Activated CD4-positive, CD25-positive, alpha-beta regulatory T cell treated with anti-CD3 and anti-CD28 coated beads, Interleukin-2, amount 50 U/mL, for 72 hours (primary cell): ENCODE measurements at places on chromosomes 16 and 17.

DNA sequence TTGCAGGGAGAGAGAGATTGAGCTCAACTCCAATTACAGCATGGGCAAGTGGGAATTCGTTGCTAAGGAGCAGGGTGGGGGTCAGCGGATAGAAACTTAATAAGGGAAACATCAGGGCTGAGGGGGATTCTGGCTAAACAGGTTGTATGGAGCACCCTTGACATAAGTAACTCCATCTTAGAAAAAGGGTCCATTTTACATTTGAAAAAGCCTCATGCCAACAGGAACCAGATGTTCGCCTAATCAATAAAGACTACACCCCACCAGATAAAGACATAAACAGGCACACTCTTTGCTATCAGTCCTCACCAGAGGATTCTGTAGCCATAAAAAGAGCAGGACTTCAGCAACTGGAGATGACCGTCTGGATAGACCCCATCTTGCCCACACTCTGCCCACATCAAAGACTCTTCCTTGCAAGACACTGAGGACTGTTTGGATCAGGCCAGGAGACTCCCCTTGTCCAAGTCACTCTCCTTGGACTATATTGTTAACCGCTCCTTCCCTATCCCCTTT is 1.6 kb upstream of the LRRC75A start:
- DNase-seq: no peak

GRCh38 chr16:20789130-20789529 is 17.1 kb downstream of the ERI2 start:
- DNase-seq: no peak

GRCh38 chr16:74949309-74949708 is 35.6 kb downstream of the WDR59 start:
- no peak for DNase-seq

GRCh38 chr17:33651686-33652085 is 358.6 kb upstream of the ASIC2 start:
- DNase-seq: no peak

GRCh38 chr17:62701706-62702085 is 74.2 kb downstream of the MRC2 start:
- no peak for DNase-seq

DNA sequence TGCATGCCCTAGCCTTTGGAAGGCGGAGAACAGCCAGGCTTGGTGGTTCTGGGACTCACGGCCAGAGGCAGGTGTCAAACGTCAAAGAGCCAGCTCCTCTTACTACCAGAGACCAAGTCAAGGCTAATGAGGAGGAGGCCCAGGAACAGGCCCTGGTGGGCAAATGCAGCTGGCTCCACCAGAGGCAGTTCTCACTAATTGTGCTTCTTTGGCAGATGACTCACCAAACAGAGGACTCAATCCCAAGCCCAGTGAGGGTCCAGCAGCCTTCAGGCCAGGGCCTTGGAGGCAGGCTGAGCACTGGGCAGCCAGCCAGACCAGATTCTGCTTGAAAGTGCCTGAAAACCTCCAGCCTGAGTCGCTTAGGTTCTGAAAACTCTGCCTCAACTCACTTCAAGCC is 336.5 kb upstream of the CDH5 start:
- DNase-seq: no peak

DNA sequence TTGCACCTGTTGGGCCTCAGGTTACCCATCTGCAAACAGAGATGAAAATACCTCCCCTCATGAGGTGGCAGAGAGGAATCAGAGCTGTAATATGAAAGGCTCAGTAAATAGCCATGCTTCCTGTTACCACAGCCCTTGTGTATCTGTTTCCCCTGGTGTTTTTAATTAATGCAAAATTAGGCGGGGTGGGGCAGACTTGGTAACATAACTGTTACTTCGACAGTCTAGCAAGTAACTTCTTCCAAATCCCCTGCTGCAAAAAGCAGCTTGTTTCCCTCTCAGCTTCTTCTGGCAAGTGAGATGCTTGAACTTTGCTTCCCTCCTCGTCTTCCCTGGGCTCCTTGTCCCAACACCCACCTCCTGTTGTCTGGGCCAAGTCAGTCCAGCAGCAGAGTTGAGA is 381.5 kb downstream of the CPPED1 start:
- no peak for DNase-seq

DNA sequence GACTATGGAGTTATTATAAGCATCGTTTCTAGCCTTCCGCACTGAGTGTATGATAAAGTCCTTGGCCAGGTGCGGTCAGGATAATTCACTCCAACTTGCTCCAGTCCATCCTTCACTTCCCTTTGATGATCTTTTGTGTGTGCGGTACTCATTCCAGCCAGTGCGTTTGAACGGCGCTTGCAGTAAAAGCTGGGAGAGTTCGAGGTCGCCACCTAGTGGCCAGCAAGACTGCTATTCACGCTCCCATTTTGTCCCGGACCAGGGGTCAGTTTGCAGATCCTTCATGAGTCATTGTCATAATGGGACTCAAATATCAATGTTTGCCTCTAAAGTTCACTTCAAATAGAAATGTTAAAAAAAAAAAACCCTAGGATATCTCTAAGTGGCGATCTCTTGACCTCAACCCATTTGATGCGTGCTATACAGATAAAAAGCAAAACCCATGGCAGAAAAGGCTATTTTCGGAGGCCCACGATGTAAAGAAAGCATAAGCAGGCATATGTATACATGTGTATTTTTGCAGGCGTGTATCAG is 417.1 kb downstream of the TMEM114 start:
- DNase-seq: no peak

DNA sequence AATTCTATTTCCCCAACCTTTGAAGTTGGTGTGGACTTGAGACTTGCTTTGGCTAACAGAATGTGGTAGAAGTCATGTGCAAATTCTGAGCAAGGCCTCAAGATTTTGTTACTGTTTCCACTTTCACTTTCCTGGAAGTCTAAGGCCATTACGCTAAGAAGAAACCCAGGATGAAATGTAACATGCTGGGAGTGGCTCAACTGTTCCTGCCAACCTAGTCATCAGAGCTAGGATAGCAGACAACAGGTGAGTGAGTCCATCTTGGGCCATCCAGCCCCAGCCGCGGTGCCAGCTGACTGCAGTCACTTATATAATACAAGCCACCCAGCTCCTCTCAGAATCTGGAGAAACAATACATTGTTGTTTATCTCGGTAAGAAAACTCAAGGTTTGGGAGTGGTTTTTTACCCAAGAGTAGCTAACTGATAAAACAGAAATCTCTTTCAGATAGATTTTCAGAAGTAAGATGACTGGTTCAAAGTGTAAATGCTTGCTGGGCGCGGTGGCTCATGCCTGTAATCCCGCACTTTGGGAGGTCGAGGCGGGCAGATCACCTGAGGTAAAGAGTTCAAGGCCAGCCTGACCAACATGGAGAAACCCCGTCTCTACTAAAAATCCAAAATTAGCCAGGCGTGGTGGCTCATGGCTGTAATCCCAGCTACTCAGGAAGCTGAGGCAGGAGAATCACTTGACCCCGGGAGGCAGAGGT is 10.7 kb upstream of the STX4 start:
- DNase-seq: no peak

- no peak for DNase-seq
Measured at GRCh38 chr17:4648741-4649140, 7.3 kb upstream of the ALOX15 start.

DNA sequence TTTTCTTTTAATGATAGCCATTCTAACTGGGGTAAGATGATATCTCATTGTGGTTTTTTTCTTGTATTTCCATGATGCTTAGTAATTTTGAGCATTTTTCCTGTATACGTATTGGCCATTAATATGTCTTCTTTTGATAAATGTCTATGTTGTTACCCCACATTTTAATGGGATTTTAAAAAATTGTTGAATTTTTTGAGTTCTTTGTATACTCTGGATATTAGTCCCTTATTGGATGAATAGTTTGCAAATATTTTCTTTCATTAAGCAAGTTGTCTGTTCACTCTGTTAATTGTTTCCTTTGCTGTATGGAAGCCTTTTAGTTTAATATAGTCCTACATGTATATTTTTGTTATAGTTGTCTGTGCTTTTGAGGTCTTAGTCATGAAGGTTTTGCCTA is 79.8 kb downstream of the BCAS3 start:
- DNase-seq: no peak

- DNase-seq: no peak
Measured at GRCh38 chr17:79866791-79867518, 27.7 kb upstream of the CBX4 start.

DNA sequence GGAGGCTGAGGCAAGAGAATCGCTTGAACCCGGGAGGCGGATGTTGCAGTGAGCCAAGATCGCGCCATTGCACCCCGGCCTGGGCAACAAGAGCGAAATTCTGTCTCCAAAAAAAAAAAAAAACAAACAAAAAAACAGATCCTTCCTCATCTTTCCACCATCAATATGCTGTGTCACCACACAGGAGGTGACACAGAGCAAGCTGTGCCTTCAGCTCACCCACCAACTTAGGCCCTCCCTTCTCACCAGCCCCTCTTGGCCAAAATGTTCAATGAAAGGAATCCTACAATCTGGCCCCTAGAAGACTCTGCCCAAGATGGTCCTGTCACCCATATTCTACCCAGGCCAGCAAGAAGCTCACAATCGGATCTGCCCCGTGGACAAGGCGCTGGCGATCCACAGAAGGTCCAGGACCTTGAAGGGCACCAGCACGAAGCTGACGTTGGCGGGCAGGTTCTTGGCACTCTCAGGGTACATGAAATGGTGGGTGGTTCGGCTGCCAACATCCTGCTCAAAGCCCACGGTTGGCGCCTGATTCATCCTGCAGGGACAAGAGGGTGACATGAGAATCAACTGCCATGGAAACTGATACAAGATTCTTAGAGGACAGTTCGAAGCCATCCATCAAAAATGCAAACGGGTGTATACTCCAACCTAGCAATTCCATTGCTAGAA is 41.4 kb downstream of the DDX19A start:
- no peak for DNase-seq

GRCh38 chr16:46911038-46911437 is 26.9 kb downstream of the GPT2 start:
- no peak for DNase-seq

DNA sequence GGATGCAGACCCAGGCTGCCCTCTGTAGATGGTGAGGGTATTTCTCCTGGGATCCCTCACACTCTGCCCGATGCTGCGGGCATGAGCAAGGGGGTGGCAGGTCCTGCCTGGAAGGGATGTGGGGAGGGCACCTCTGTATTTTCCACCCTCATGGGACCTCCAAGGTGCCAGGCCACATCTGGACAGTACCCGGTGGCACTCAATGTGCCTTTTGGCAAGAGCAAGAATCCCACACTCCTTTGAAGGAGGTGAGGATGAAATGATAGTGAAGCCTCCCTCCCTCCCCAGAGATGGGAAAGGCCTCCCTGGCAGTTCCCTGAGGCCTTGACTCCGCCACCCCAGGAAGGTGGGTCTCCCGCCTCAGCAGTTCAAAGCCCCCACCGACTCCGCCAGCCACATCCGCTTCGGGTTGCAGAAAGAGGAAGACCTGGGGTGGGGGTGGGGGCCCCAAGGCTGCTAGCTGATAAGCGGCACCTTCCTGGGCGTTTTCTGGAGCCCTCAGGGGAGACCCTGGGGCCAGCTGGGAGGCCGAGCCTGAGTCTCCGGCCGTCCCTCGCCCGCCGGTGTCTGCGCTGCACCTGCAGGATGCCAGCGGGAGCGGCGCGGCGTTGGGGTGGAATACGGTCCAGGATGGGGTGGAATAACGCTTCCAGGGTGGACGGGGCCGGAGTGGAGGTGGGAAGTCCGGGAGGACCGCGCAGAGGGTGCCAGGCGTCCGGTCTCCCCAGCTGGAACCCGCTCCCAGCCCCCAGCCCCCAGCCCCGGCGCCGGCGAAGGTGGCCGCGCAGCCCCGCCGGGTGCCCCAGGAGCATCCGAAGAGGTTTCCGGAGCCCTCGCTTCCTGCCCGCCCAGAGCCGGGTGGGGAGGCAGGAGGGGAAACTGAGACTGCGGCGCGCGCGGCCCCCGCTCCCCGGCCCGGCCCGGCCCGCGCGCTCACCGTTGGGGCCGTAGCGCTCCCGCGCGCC is 718 bp downstream of the ATP2A3 start:
- DNase-seq: peak; percentile 54

- DNase-seq: no peak
Measured at GRCh38 chr16:29674188-29674587, 4.8 kb upstream of the QPRT start.

DNA sequence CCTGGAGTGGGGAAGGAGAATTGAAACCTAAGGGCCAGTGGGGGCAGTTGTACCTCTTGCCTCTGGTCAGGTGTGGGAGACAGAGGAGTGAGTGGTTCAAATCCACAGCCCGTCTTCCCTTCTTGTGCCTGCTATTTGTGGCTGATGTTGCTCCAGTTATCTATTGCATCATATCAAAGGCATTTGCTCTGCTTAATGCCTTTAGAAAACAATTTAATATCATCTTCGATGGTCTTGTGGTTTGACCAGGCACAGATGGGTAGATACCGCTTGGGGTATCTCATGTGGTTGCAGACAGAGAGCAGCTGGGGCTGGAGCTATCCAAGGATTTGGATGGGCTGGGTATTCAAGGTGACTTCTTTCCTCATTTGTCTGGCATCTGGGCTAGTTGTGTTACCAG is 376.1 kb upstream of the RBFOX1 start:
- no peak for DNase-seq

GRCh38 chr17:29874931-29875596 is 55.0 kb downstream of the SSH2 start:
- DNase-seq: no peak

DNA sequence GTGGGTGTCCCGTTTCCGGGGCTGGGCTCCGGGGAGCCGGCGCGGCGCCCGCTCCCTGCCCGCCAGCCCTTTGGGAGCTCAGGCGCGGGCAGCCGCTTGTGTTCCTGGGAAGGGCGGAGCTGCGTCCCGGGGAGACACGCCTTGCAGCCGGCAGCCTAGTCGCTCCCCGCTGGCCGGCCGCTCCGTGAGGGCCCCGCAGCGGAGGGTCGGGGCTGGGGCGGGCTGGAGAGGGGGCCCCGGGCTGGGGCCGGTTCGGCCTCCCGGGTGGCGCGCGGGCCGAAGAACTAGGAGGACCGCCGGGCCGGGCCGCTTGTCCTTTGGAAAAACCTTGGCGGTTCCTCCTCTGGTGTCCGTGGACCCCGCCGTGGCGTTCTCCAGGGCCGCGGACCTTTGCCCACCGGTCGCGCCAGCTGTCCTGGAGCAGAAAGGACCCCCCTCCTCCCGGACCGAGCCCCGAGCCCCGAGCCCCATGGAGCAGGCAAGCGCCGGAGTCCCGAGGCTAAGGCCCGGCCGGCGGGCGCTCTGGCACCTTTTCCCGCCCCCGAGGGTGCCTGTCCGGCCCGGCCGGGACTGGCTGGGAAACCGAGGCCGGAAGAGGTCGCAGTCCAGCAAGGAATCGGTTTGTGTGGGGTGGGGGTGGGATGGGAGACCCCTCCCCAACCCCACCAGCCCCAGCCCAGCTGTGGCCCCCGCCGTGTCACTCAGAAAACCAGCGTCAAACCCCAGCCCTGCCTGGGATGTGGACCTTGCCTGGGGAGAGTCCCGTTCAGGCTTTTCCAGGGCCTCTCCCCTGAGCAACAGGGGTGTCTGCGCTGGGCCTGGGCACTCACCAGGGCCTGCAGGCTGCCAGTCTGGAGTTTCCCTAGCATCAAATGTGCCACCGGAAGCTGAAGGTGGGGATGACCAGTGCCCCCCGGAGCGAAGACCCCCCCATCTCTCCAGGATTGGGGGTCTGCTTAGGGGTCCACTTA is 6.8 kb upstream of the TBC1D3B start:
- DNase-seq: no peak
